ENCODE measurements at places on chromosomes 4 and X.

DNA sequence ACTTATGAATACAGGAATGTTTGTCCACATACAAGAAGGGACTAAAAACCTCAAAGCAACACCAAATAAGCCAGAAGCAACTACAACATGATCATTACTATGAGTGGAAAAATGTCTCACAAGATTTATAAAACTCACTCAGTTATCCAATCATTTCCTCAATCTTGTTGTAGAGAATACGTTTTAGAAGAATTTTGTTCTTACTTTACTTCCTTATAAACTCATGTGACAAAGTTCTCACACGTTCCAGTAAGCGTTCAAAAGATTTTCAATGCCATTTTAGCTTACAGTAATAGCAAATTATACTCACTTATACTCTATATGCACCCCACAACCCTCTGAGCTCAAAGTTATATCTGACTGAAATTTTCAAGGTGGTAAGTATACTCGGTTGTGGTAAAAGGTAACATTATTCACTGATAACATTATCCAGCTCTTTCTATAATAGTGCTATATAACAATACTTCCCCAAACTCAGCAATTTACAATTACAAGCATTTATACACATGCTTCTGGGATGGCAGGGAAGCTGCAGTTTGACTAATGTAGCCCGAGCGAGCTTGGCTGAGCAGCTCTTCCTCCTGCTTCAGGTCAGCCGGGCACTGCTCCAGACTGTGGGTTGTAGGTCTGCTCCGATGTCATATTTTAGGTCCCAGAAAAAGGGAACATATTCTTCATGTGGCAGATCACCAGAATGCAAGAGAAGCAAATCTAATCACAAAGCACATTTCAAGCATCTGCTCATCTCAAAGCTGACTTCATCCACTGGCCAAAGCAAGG lies 226.3 kb downstream of the RCHY1 start:
- no peak for DNase-seq

DNA sequence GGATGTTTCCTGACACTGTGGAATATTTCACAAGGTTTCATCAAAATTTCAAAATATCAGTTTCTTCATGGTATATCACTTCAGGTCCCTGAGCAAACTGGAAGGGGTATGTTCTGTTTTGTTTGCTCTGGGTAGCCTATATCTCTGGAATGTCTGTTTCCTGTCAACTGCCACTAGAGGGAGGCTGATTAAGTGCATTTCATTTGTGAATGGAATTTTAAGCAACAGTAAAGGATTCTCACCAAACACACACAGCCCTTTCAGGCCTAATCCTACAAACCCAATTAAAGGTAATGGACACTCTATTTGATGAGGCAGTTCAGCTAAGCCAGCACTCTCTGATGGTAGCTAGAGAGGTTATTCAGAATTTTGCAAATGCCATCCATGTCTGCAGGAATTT lies 307.1 kb downstream of the TEX13A start:
- peak; percentile 33 for DNase-seq

GRCh38 chr4:27881705-27882104 lies 1021.1 kb downstream of the STIM2 start:
- DNase-seq, result no peak

DNA sequence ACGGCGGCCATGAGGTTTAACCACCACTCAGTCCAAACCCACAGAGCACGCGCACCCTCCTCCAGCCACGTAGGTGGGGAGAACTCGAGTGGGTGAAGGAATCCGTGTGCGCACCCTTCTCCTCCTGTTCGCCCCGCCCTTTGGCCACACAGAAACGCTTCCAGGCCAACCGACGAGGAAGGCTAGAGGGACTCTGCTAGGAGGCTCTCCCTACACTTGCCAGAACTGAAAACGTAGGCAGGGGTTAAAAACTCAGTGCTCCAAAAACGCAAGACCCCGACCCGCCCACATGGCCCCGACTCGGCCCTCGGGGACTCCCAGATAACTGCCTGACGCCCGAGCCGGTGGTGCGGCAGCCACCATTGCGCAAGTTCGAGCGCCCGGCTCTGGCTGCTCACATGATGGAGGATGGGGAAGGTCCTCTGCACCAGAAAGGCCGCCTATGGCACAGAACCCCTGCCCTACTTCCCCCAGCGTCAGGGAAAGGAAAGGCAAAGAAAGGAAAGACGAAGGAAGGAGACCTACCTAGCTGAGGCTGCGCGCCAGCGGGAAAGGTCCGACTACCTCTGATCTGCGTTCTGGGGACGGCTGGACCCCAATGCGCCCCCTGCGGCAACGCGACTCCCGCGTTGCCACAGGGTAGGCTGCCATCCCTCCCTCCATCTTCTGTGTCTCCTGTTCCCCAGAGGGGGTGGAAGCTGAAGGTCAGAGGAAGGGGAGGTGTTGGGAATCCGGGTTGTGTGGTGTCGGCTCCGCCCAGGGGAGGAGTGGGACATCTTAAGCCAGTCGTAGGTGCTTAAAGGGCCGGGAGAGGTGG lies 201.9 kb upstream of the AGTR2 start:
- peak; percentile 59 for DNase-seq

GRCh38 chr4:153152501-153153338 lies 51.5 kb upstream of the TRIM2 start:
- DNase-seq, result no peak

GRCh38 chr4:26217481-26217880 lies 103.3 kb upstream of the RBPJ start:
- DNase-seq, result no peak

GRCh38 chr4:177292171-177292570 lies 17.5 kb upstream of the NEIL3 start:
- DNase-seq, result no peak

- DNase-seq, result no peak
These were observed 35.8 kb downstream of the SLC10A7 start for GRCh38 chr4:146485968-146486367.

DNA sequence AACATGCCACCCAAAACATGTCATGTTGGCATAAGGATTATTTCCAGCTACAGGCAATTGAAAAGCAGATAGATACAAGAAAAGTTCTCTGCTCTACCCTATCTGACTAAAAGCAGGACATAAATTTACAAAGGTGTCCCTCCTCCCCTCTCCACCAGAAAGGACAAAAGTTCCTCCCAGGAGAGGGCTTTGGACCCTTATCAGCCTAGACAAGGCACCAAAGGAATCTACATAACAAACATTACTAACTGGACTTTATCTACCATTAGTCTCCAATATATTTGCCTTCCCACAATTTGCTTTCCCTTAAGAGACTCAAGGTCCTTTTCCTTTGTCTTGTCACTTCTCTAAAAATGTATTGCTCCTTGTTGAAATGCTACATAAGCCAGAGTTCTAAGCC lies 55.6 kb downstream of the ADGRA3 start:
- DNase-seq, result no peak

Measured in MCF 10A (cell line).